Anterior cingulate cortex (tissue), 58 donors: ENCODE measurements at places on chromosomes 11 and 22.

DNA sequence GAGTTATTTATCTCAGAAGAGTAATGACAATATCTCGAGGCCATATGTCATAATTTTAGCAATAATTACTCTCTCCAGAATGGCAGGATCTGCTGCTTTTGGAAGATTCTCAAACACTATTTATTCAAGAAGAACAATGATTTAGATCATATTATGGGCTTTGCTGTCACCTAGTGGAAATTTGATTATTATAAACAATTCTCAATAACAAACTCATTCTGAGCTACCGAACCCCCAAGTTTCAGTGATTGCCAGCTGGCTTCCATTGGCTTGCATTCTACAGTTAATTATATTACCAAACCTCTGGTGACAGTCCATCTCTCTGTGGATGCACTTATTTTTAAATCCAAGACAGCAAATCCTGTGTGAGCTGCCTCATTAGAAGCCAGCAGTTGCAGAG lies 27.9 kb upstream of the SLC36A4 start:
- no peak for DNase-seq

GRCh38 chr11:48090174-48090573 lies 109.8 kb downstream of the PTPRJ start:
- DNase-seq: no peak

- DNase-seq: peak; percentile 22
These were observed 697 bp upstream of the PAFAH1B2 start for GRCh38 chr11:117143390-117143789.

DNA sequence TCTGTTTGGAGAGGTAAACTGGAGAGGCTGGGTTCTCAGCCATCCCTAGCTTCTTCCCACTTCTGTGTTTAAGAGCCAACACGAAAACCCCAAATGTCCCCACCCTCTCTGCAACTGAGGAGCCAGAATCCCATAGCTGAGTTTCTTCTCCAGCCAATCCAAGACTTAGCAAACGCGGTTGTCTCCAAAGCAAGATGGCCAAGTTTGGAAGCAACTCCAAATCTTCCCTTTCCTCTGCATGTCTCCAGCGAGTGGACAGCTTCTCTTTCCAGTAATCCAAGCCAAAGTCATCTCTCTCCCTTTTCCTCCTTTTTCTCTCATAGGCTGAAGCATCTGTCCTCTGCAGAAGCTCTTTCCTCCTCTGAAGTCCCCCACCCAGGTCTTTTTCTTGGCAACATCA lies 539.2 kb downstream of the MIAT start:
- no peak for DNase-seq

DNA sequence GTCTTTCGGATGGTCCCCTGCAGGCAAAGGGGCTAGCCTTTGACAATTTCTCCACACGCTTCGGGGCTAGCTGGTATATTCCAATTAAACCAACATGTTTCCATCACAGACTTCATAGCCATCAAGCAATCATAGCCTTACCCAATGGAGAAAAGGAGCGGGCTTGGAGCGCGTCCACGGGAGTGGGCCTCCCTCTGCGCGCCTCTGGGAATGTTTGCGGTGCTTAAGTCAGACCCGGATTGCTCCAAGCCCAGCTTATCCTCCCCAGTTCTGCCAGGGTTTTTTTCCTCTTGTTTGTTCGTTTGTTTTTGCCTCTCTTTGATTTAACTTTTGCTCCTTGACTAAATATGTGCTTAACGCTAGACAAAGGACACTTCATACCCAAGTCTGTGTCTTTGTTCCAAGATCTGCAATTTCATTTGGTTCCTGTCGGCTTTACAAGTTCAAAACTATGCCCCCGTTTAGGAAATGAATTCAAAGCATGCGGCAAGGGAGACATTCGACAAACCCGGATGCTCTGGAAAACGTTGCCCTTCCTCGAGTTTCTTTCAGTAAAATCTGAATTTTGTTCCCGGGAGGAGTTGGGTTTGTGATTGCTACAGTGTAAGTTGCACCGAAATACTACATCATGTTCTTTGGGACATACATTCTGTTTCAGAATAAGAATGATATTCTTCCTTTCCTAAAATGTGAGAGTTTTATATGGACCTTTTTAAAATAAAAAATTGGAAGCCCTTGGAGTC lies 1.0 kb upstream of the GLB1L2 start:
- DNase-seq: no peak

DNA sequence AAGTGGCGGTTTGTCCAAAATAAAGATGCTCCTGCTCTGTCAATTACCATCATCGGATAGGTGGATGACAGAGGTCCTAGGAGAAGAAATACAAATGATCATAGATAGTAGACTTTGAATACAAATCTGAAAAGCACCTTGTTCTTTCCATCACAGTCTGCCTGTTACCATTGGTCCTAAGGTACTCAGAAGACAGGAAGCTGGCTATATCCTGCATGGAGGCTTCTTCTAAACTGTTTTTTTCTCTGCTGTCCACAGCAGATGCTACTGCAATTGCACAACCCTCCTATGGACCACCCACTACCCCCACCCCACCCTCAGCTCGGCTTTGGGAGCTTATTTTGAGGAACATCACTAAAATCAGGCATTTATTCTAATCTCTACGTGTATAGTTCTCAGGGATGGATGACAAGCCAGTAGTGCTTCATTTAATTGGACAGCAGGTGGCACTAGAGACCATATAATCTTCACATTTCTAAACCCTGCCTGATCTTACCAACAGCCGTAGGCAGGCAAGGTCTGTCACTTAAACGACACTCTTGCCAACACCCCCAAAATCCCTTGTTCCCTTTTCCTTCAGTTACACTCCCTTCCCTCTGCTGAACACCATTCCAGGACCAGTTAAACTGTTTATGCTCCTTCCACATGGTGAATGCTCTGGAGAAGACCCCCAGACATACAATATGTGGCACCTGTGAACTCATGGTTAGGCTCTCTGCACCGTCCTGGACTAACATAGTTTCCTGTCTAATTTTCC lies 6.6 kb upstream of the PTS start:
- DNase-seq: peak; percentile 26
